ENCODE measurements at places on chromosomes 3 and 15.

GRCh38 chr3:132966374-132966773 lies 71.8 kb upstream of the TMEM108 start:
- DNase-seq, result no peak

DNA sequence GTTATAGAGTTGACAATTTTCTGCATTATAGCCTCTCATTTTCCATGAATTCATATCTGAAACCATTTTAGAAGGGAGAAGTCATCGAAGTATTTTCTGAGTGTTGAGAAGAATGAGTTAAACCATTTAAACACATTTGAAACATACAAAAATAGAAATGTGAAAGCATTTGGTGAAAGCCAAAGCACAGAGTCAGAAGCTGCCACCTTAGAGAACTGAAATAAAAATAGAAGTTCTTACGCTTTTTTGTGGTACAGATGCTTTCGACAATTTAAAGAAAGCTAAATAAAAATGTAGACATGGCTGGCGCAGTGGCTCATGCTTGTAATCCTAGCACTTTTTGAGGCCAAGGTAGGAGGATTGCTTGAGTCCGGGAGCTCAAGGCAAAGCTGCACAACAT lies 9.0 kb downstream of the FANCD2OS start:
- DNase-seq, result no peak

DNA sequence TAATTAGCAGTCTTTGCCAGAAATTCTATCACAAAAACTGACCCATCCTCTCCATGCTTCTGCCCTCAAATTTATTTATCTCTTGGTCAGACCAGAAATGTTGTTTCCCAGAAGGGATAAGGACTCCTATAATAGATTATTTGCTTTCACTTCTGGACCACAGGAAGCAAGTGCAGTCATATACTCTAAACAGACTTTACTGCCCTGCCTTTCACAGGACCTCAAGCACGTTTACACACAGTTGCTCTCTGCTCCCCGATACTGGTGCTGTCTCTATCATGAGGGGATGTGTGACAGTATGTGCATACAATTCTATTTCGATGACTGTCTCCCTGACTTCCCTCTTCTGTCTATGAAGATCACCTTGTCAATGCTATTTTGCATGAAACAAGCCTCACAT lies 205.5 kb upstream of the TGFBR2 start:
- DNase-seq, result no peak

DNA sequence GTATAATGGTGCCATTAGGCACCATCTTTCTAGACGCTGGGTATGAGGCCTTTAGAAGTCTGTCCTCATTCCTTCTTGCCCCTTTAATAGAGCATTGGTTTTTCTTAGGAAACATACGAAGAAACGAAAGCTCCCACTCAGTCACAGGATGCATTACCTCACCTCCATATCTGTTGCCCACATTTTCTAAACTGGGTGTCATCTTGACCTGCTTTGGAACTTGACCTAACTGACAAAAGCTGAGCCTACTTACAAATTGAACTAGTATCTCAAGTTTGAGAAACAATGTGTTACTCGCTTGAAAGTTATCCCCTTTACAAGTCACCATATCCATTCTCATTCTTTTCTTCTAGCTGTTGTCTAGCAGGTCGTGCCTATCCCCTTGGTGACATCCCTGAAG lies 102.7 kb downstream of the VPS8 start:
- DNase-seq, result no peak

GRCh38 chr3:37130448-37130847 lies 43.9 kb downstream of the LRRFIP2 start:
- no peak for DNase-seq

DNA sequence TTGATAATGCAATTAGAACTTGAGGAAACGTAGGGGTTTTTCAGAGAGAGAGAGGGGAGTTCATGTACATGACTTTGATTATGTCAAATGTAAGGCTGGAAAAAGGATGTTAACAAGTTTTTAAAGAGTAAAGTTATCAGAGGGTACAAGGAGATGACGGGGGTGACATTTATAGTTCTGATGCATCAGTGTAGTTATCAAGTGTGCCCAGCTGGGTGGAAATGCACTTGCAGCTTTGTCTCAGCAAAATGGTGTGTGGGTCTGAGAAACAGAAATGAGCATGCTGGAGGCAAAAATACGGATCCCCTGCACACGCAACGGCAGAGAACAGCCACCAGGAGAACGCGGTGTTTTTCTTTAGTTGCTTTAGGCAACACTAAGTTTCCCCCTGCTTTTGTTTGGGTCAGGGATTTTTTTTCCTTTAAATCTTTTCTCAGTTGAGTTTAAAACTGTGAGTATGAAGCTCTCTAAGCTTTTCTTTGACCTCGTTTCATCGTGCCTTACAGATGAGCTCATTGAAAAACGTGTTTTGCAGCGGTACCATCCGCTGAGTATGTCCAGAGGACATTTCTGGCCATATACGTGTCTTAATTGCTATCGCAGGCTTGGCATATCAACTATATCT lies 205.4 kb downstream of the PDZRN3 start:
- no peak for DNase-seq
